ENCODE measurements at places on chromosomes 3 and 15.

GRCh38 chr3:15297608-15298350 is 34.6 kb downstream of the SH3BP5 start:
- peaks cover 86% of the 10 kb centered on the region for H3K4me1 ChIP-seq
- no peak for DNase-seq
- peak overlapping the region; percentile 7 for H3K4me3 ChIP-seq
- H3K27ac ChIP-seq = peak overlapping the region; percentile 3
- H3K36me3 ChIP-seq = peaks cover 19% of the 10 kb centered on the region

DNA sequence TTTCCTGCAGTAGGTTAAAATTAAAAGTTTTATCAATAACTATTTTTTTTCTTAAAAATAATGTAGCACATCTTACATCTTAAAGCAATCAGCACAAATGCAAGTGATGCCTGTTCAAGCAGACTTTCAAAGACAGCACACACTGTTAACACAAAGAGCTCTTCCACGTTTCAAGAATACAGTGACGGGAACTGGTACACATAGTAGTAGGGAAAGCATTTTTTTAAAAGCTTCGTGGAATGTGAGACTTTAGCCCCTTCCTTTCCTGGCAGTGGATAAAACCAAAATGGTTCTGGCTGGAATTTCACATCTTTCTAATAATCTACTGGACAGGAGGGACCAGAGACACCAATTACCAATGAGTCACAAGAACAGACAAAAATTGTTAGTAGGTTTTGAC is 33.5 kb upstream of the SLC2A2 start:
- H3K4me1 ChIP-seq = no peaks in the 10 kb centered on the region
- no peak for DNase-seq
- H3K36me3 ChIP-seq = peaks cover 3% of the 10 kb centered on the region
- no peak overlapping the region for H3K4me3 ChIP-seq
- no peak overlapping the region for H3K27ac ChIP-seq
- H3K27me3 ChIP-seq = no peaks in the 10 kb centered on the region

GRCh38 chr3:195394700-195395099 is 48.1 kb downstream of the ACAP2 start:
- H3K4me1 ChIP-seq = peaks cover 36% of the 10 kb centered on the region
- peaks cover 8% of the 10 kb centered on the region for H3K36me3 ChIP-seq
- H3K4me3 ChIP-seq = no peak overlapping the region
- H3K27ac ChIP-seq = no peak overlapping the region

DNA sequence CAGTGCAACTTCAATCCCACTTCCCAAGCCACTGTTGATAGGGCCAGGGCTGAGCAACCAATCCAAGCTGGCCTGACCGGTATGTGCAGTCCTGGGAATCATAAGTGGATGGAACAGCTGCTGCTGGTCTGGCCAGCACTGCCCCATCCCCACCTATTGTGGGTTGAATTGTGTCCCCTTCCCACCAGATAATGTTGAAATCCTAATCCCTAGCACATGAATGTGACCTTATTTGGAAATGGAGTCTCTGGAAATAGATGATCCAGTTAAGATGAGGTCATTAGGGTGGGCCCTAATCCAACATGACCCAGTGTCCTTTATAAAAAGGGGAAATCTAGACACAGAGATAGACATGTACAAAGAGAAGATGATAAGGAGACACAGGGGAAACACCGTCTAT is 13.7 kb upstream of the PDIA5 start:
- H3K27me3 ChIP-seq = peaks cover 33% of the 10 kb centered on the region
- no peak overlapping the region for H3K4me3 ChIP-seq
- no peak for DNase-seq
- H3K36me3 ChIP-seq = no peaks in the 10 kb centered on the region

DNA sequence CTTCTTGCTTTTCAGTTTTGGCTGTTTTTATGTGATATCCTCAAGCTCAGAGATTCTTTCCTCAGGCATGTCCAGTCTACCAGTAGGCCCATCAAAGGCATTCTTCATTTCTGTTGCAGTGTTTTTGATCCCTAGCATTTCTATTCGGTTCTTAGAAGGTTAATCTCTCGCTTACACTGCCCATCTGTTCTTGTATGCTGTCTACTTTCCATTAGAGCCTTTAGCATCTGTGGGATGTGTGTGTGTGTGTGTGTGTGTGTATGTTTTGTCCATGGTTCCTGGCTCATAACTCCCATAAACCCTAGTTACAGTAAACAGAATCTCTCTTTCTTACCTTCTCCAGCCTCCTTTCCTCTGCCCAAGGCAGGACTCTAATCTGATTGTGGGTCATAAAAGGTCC is 5.1 kb upstream of the SLC22A13 start:
- no peak for DNase-seq
- no peak overlapping the region for H3K27ac ChIP-seq

GRCh38 chr3:116640109-116640508 is 69.5 kb upstream of the TUSC7 start:
- H3K4me1 ChIP-seq = no peaks in the 10 kb centered on the region
- H3K36me3 ChIP-seq = peaks cover 2% of the 10 kb centered on the region
- H3K4me3 ChIP-seq = no peak overlapping the region
- no peaks in the 10 kb centered on the region for H3K27me3 ChIP-seq

GRCh38 chr3:99972380-99973104 is 141.8 kb downstream of the FILIP1L start:
- peaks cover 14% of the 10 kb centered on the region for H3K4me1 ChIP-seq
- no peaks in the 10 kb centered on the region for H3K27me3 ChIP-seq
- no peak overlapping the region for H3K4me3 ChIP-seq
- peaks cover 2% of the 10 kb centered on the region for H3K36me3 ChIP-seq
- no peak for DNase-seq

DNA sequence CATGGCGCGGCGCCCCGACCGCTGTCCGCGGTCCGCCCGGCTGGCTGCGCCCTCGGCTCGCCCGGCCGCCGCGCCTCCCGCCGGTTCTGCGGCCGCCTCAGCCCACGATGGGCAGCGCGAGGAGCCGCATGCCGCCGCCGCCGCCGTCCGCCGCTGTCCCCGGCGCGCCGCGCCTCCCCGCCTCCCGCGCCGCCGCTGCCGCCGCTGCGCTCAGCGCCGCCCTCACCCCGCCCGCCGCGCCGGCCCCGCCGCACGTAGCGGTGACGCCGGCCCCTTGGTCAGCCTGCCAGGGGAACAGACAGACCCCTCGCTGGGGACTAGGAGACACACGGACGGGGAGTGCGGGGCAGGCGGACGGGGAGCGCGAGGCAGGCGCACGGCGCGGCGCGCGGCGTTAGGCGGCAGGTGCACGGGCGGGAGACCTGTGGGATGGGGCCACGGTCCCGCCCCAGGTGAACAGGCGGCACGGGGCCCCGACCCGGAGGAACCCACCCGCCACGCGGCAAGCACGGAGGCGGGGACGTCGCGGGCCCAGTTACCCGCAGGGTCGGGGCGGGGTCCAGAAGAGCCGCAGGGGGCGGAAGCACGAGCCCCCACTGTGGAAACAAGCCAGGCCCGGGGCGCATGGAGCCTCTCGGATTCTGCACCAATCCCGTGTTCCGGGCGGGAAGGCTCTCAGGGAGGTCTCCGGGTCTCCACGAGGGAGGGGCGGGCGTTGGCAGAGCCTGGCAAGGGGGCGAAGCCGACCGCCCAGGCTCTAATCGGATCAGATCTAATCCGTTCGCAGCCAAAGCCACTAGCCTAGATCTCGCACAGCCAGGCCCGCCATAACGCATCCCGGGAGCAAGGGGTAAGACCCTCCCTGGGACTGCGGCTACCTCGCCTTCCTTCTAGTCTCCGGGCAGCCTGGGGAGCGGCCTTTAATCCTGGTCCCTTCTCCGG is at the start of gene CSPG5:
CSPG5 (minus strand) TSS at position 175 of the 942 bp plus-strand sequence; CDS start at position 3, 172 bp downstream.
- no peak for DNase-seq
- H3K4me1 ChIP-seq = peaks cover 6% of the 10 kb centered on the region
- peak within 1 kb of the TSS; percentile 53 for H3K4me3 ChIP-seq
- no peak within 1 kb of the TSS for H3K27ac ChIP-seq

DNA sequence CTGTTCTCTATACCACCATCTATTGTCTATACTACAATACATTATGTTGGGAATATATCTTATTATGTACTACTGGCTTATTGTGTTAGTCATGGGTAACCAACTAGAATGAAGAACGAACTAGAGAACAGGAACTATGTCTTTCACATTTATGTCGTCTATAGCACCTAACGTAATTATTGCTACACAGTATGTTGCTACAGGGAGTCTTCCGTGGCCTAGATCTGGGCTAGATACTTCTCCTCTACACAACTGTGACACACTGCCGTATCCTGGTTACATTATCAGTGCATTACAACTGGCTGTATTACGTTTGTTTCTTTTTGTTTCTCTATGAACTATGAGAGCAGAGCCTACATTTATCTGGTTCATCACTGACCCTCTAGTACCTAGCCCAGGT is 34.0 kb downstream of the SCG5 start:
- no peak for DNase-seq
- no peaks in the 10 kb centered on the region for H3K4me1 ChIP-seq
- peaks cover 1% of the 10 kb centered on the region for H3K36me3 ChIP-seq
- H3K27ac ChIP-seq = no peak overlapping the region
- no peaks in the 10 kb centered on the region for H3K27me3 ChIP-seq
- H3K4me3 ChIP-seq = no peak overlapping the region

GRCh38 chr15:76204916-76205460 is 106.3 kb downstream of the ETFA start:
- no peak overlapping the region for H3K4me3 ChIP-seq
- no peak overlapping the region for H3K27ac ChIP-seq
- no peak for DNase-seq
- no peaks in the 10 kb centered on the region for H3K27me3 ChIP-seq
- peaks cover 8% of the 10 kb centered on the region for H3K36me3 ChIP-seq
- H3K4me1 ChIP-seq = no peaks in the 10 kb centered on the region

GRCh38 chr3:43782541-43782940 is 91.8 kb downstream of the ABHD5 start:
- H3K27ac ChIP-seq = no peak overlapping the region
- no peaks in the 10 kb centered on the region for H3K36me3 ChIP-seq
- H3K27me3 ChIP-seq = peaks cover 9% of the 10 kb centered on the region
- DNase-seq = no peak
- H3K4me1 ChIP-seq = peaks cover 5% of the 10 kb centered on the region

DNA sequence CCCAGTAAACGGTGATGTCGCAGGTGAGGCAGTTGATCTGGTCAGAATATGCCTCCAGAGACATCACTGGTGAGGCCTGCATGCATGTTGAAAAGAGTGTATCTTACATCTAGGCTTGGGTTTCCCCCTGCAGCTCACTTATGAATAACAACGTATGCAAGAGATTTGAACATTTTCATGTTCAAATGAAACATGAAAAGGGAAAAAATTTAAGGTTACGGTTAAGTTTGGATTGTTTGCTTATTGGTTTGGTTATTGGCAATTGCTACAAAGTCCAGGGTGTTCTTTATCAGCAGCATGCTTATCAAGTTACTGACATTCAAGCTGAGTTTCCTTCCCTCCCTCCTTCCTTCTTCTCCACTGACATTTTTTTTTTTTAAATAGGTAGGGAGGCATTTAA is 123.2 kb downstream of the IGF1R start:
- H3K27me3 ChIP-seq = peaks cover 69% of the 10 kb centered on the region
- no peak overlapping the region for H3K27ac ChIP-seq
- H3K4me3 ChIP-seq = no peak overlapping the region
- no peak for DNase-seq
- H3K36me3 ChIP-seq = no peaks in the 10 kb centered on the region
- H3K4me1 ChIP-seq = no peaks in the 10 kb centered on the region

- peaks cover 5% of the 10 kb centered on the region for H3K36me3 ChIP-seq
- no peak overlapping the region for H3K27ac ChIP-seq
- no peak overlapping the region for H3K4me3 ChIP-seq
- H3K27me3 ChIP-seq = no peaks in the 10 kb centered on the region
- H3K4me1 ChIP-seq = peaks cover 42% of the 10 kb centered on the region
- DNase-seq = no peak
Measured at GRCh38 chr15:90205886-90206285, 4.8 kb downstream of the SEMA4B start.

DNA sequence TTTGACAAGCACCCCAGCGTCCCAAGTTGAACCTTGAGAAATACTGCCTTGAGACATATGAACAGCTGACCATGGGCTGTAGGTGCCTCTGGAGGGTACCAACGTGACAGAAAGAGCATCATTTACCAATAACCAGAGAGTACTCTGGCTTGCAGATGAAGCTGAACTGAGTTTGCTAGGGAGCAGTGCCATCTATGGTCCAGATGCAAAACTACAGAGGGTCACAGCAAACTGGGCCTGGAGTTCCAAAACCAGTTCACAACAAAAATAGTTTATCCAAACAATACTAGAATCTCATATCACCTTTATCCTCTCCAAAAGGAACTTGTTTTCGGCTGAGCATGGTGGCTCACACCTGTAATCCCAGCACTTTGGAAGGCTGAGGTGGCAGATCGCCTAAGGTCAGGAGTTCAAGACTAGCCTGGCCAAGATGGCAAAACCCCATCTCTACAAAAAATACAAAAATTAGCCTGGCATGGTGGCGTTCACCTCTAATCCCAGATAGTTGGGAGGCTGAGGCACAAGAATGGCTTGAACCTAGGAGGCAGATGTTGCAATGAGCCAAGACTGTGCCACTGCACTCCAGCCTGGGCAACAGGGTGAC is 69.3 kb downstream of the CHAC1 start:
- H3K4me1 ChIP-seq = no peaks in the 10 kb centered on the region
- no peak for DNase-seq
- H3K27ac ChIP-seq = no peak overlapping the region
- H3K4me3 ChIP-seq = no peak overlapping the region

DNA sequence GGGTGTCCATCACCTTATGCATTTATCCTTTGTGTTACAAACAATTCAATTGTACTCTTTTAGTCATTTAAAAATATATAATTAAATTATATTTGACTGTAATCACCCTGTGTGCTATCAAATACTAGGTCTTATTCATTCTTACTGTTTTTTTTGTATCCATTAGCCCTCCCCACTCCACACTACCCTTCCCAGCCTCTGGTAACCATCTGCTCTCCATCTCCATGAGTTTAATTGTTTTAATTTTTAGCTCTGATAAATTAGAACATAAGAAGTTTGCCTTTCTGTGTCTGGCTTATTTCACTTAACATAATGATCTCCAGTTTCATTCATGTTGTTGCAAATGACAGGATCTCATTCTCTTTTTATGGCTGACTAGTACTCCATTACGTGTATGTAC is 16.8 kb downstream of the C3orf20 start:
- no peaks in the 10 kb centered on the region for H3K27me3 ChIP-seq
- no peak overlapping the region for H3K4me3 ChIP-seq
- no peak overlapping the region for H3K27ac ChIP-seq
- no peaks in the 10 kb centered on the region for H3K4me1 ChIP-seq
- no peak for DNase-seq

GRCh38 chr3:89955156-89955555 is 847.7 kb downstream of the EPHA3 start:
- H3K4me1 ChIP-seq = no peaks in the 10 kb centered on the region
- no peak for DNase-seq
- H3K36me3 ChIP-seq = no peaks in the 10 kb centered on the region

DNA sequence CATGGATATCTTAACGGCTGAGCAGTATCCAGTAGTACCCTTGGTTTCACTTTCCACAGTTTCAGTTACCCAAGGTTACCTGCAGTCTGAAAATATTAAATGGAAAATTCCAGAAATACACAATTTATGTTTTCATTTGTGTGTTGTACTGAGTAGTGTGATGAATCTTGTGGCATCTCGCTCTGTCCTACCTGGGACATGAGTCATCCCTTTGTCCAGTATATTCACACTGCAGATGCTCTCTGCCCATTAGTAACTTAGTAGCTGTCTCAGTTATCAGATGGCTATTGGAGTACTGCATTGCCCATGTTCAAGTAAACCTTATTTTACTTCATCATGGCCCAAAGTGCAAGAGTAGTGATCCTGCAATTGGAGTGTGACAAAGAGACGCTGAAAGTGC is 26.1 kb downstream of the GASK1A start:
- no peaks in the 10 kb centered on the region for H3K36me3 ChIP-seq
- no peak overlapping the region for H3K27ac ChIP-seq
- H3K27me3 ChIP-seq = no peaks in the 10 kb centered on the region
- DNase-seq = no peak
- H3K4me1 ChIP-seq = no peaks in the 10 kb centered on the region
